ENCODE measurements at places on chromosomes 5 and 9.
A peak's percentile ranks its signal among the peaks of the same experiment; 100 is the strongest.

DNA sequence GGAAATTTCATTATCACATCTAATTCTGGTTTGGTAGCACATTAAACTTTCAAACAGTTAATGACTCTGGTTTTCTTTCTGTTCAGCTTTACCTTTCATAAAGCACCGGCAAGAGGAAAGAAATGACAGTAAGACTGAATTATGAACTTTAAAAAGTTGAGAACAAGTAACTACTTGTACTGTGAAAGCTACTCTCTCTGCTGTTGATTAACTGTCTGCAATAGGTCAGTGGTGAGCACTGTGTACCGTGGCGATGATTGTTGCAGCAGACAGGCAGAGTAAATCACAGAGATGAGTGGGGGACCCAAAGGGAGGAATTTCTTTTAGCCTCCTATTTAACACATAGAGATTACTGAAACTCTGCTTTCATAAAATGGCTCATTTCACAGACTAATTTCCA, 74.0 kb upstream of the MEF2C start:
- DNase-seq: no peak

DNA sequence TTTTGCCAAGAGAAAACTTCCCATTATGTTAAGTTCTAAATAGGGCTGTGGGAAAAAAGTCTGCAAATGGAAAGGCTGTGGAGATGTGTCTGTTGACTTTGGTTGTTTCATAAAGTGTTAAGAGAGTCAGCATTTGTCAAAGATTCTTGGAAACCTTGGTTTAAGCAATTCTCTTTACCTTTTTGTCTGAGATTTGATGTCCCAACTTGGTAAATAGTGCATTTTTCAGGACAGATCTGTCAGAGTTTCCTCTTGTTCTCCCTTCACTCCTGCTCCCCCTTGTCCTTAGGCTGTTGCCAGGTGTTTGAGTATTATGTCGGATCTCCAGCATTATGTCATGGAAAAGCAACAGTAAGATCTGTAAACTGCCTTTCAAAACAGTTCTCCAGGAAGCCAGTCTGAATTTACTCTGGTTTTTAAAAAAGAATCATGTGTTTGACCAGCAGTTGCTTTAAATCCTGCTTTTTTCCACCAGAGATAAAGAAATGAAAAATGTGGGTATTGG, 79.1 kb upstream of the ADAMTSL1 start:
- no peak for DNase-seq

- DNase-seq: no peak
Measured at GRCh38 chr5:111493031-111493430, 19.3 kb downstream of the STARD4 start.

DNA sequence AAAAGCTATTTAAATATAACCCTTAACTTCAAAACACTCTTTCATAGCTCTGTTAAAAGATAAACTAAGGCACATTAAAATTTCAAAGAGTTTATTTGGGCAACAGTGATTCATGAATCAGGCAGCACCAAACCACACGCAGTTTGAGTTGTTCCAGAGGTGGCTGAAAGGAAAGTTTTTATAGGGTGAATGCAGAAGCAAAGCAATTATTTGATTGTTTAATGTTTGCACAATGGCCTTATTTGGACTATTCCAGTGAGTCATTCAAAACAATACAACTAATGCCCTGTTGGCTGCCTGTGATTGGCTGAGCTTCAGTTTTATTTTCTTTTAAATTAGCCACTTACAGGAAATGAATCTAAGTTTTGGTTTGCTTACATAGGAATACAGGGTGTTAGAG, 125.3 kb downstream of the CEP120 start:
- no peak for DNase-seq

DNA sequence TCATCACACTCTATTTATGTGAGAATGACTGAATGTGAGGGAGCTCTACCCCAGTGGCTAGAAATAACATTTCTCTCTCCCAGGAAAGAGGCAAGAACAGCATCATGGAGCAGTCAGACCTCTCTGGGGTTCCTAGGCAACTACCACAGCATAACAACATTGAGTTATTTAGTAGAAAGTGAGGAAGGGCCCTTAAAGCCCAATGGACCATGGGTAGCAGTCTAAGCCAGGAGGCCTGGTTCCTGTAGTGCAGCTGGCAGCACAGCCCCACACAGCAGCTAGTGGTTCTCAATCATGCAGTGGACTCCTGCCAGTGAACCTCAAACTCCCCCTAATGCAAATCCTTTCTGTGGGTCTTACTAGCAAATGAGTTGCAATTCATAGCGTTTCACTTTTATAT, 55.3 kb downstream of the SPEF2 start:
- DNase-seq: peak; percentile 50

- DNase-seq: no peak
Measured at GRCh38 chr9:86941197-86941596, 6.1 kb downstream of the GAS1 start.

DNA sequence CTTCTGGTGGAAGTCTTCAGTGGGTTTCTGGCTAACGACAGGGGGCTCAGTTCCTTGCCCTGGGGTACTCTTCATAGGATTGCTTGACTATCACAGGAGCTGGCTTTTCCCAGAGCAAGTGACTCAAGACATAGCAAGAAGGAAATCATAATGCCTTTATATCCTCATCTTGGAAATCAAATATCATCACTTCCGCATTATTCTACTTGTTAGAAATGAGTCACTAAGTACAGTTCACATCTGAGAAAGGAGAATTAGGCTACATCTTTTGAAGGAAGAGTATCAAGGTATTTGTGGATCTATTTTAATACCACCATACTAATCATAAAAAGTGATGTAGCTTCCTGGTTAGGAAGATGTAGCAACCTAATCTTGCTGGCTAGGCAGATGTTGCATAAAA, 148.2 kb upstream of the RAI14 start:
- DNase-seq: peak; percentile 39

GRCh38 chr5:78979117-78979742, 5.9 kb downstream of the ARSB start:
- no peak for DNase-seq

DNA sequence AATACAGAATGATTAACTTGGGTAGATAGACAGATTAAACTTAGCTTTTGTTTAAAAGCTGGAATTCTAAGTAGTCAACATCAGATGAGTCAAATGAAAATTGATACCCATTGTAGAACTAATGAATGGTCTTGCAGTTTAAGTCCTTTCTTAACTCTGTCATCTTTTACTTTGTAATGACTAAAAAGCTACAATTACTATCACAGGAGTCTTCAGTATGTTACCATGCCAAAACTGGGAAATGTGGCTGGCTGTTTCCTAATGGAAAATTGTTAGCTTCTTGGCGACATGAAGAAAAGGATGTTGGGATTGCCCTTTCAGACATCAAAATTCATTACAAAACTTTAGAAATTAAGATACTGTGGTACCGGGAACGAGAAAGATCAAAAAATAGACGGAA, 20.2 kb upstream of the ANXA1 start:
- no peak for DNase-seq

- DNase-seq: no peak
Measured at GRCh38 chr5:170067152-170067551, 38.5 kb upstream of the FOXI1 start.

GRCh38 chr5:153907170-153907775, 131.4 kb downstream of the FAM114A2 start:
- DNase-seq: no peak

DNA sequence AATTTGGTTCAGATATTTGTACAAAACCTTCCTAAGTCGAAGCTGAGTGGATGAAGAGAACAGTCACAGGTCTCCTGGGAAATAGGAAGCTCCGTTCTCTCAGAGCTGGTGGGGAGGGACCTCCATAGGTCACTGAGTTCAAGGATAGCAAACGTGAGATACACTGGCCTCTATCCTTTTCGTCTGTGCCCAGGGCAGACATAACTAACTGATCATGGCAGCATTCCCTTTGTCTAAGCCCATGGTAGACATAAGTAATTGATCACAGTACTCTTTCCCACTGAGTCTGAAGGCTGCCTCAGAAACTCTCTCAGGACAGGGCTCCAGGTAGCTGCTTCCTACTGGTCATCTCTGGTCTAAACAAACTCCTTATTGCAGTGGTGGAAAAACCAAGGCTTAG, 12.3 kb upstream of the CORO2A start:
- no peak for DNase-seq

DNA sequence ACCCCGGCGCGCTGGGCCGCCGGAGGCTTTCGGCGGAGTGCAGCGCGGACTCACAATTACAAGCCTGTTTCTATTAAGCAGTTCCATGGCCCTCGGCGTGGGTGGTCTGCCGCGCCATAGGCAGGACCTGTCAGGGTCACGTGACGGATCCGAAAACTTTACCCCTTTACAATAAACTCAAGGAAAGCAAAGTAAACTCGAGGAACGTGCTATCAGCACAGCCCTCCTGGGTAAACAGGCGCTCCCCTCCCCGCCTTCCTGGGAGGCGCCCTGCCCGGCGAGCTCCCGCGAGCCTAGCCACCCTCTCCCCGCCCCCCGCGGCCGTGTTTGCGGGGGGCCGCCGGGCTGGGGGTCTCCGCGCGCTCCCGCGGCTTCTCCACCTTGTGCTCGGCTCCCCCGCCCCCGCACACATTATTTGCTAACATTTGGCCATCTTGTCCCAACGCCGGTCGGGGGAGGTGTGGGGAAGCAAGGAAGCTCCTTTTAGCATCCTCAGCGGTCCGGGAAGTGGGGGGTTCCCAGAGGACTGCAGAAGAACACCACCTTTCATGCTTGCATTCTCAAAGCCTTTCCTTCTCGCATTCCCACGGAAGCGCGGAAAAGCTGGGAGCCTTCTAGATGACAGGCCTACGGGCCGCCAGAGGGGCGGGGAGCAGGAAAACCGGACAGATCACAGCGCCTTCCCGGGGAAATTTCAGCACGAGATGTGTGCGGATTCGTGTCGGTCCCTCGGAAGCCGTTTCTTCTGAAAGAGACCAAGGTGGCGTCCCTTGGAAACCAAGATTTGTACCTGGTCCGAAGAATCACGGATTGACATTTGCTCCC, at the start of gene PTCH1:
PTCH1 (minus strand) TSS at position 238 of the 825 bp plus-strand sequence.
- DNase-seq: no peak

DNA sequence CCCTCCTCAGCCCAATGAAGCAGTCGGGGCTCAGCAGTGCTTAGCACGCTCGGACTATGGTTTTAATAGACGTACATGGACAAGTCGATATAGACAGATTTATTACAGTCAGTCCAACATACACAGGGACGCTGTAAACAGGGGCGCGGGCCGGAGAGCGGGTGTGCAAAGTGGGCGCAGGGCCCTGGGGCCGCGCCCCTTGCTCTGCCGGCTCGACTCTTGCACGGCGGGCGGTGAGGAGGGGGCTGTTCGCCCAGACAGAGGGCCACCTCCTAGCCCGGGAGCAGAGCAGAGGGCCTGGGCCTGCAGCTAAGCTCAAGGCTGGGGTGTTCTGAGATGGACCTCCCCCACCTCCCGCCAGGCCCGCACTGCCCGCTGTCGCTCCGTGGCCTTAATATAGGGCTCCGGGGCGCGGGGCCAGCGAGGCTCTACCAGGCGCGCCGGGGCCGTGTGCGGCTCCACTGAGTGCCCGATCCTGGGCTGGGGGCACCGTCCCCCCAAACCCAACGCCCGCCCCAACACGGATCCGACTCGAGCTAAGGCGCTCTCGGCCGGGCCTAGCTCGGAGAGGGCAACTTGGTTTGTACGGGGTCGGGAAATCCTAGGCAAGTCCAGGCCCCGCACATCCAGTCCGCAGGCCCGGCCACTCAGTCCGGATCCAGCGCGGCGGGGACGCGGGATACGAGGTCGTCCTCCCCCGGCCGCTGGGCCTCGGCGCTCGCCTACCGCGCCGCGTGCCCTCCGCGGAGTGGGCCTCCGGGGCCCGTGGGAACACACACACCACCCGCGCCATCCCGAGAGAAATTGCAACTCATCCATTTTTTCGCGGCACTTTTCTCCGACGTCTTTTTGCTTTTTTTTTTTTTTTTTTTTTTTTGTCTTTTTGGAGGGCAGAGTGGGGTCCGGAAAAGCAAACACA, 6.1 kb downstream of the PITX1 start:
- no peak for DNase-seq

- DNase-seq: no peak
Measured at GRCh38 chr9:131394464-131395156, 724 bp downstream of the PRRC2B start.

DNA sequence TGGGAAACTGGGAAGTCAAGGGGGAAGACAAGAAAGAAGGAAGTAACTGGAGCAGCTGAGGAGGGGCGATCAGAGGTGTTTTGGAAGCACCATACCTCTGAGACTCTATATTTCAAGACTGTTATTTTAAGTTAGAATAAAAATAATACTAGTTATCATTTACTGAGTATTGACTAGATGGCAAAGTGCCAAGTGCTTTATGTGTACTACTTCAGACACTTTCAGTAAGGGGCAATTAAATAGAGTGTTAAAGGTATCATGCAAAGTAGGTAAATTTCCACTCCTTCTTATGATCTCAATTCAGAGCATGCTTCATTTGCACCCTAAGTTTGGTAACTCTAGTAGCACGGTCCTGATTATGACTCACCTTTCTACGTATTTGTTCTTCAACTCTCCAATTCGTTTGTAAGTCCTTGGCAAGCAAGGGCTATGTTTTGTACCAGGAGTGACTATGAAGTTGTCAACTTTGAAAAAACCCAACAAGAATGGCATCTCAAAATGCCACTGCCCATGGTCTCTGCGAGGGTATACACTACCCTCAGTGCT, 152.4 kb upstream of the RAPGEF1 start:
- DNase-seq: no peak

- DNase-seq: no peak
Measured at GRCh38 chr5:118924006-118924389, 64.3 kb downstream of the DTWD2 start.

DNA sequence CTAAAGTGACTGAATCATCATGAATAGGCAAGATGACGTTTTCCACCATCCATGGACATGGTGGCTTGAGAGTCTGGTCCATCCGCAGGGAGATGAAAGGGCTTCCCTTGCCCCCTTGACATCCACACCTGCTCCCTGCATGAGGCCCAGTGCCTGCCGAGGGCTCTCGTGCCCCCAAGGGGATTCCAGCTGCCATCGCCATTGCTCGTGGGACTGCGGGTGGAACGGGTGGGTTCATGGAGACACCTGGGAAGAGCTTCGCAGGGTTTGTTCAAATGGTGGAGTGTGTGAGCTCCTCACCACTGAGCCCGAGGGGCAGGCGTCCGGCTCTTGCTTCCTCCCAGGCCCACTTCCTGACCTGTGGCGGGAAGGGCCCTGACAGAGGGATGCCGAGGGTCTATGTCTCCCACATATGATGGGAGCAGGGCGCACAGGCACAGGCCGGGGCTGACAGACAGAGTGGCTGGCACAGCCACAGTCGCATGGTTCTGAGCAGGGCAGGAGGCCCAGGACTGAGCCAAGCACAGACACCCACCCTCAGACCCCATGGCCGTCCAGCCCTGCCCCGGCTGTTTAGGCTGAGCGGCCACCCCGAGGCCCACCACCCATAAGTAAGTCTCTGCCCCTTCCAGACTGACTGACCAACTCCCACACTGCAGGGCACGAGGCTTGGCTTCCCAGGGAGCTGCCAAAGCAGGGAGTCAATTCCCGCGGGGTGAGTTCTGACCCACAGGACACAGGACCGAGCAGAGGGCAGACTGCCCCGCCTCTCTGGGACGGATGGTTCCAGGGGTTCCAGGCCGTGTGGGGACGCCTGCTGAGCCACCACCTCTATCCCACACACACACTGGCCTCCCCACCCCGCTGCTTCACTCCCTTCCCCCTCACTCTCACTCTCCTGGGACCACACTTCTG, 70.0 kb upstream of the PPP1R26 start:
- no peak for DNase-seq

Measured in MV-4-11 (cell line).